ENCODE measurements at places on chromosomes 6 and 20.

- DNase-seq: no peak
Measured at GRCh38 chr20:16432466-16433292, 140.6 kb downstream of the KIF16B start.

GRCh38 chr20:1902188-1902587 is 7.0 kb downstream of the SIRPA start:
- no peak for DNase-seq

DNA sequence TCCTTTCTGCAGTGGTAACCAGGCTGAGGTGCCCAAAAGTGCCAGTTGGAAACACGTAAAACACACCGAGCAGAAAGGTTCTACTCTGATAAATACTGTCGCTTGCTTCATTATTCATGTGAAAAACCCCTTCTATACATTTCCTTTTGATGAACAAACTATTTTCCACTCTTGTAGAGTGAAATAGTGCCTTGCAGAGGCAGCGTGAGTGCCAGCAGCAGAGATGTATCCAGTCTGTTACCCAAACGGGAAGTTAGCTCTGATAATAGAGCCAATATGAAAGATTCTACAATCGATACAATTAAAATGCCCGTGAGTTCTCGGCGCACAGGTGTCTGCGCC is 1.5 kb downstream of the ZBTB46 start:
- no peak for DNase-seq

DNA sequence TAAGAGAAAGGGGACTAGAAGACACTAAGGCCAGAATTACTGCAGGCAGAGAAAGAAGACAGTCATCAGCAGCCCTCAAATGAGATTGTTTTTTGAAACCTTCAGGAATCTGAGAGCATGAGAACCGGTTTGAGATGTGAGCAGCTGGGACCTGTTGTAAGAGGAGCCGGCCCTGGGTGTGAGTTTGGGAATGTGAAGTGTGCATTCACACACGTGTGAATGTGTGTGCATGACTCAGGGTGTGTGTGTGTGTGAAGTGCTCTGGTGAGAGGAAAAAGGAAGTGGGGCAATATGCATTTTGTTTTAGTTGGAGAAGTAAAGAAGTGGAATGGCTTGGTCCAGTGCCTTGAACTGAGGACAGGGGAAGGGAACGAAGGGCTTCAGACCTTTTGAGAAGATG is 4.3 kb downstream of the SCUBE3 start:
- no peak for DNase-seq

DNA sequence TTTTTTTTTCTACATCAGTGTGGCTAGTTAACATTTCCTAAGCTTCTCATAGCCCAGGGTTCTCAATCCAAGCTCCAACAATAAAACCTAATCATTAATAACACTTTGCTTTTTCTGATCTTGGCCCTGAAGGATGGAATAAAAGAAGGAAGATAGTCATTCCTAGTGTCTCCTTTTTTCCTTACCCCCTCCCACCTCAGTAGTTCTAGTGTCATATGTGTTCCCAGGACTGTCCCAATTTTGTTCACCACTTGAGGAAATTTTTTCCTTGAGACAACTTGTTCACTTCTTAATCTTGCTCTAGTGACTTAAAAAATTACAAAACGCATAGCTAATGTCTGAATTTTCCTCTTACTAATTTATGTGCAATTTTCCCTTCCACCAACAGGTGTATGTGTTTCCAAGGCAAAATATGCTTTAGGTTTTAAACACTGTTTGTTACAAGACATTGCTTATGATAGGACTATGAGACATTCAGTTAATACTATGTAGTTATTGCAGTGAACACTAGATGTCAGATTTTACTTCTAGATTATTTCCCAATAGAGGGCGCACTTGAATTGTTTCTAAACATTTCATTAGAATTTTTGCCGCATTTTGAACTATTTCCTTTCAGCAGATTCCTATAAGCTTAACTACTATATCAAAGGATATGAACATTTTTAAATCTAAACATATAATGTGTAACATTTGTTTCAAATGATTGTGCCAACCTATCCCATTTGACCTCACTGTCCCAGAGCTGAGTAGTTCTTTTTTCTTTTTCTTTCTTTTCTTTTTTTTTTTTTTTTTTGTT is 18.5 kb upstream of the C6orf141 start:
- peak; percentile 59 for DNase-seq

DNA sequence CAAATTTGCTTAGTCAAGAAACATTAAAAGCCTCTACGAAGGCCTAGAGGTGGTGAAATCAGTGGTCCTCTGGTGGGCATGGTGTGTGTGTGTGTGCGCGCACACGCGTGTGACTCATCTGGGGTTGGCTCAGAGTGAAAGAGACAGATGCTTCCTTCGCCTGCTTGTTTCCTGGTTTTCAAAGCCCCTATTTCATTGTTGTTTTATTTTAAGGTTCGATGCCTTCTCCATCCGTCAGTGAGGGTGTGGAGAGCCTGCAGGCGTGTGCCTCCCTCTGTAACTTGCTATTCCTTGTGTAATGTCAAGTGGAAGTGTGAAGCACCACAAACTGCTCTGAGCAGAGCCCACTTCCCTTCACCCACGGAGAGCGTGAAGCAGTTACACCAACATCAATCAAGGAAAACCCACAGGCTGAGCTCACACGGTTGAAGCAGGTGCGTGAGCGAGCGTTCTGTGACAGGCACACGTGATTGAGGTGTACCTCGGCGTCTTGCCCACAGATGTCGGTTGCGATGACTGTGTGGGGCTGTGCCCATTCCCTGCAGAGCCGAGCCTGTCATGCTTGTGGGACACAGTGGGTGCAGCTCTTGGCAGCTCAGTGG is 233.9 kb downstream of the PRL start:
- DNase-seq: no peak

DNA sequence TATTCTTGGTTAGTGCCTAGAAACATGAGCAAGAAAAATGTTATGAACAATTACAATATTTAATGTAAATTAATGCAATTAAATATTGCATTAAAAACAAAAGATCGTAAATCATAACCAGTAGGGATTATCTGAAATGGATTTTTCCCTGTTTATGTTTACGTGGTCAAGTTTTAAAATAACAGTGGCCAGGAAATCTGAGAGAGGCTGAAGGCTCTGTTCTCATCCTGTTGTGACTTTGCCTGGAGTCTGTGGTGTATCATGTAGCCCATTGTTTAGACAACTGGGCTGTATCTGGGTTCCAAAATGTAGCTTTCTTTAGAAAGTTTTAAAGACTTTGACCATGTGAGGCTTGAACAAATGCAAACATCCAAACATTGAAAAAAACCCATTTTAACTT is 2.4 kb downstream of the MYO6 start:
- no peak for DNase-seq

DNA sequence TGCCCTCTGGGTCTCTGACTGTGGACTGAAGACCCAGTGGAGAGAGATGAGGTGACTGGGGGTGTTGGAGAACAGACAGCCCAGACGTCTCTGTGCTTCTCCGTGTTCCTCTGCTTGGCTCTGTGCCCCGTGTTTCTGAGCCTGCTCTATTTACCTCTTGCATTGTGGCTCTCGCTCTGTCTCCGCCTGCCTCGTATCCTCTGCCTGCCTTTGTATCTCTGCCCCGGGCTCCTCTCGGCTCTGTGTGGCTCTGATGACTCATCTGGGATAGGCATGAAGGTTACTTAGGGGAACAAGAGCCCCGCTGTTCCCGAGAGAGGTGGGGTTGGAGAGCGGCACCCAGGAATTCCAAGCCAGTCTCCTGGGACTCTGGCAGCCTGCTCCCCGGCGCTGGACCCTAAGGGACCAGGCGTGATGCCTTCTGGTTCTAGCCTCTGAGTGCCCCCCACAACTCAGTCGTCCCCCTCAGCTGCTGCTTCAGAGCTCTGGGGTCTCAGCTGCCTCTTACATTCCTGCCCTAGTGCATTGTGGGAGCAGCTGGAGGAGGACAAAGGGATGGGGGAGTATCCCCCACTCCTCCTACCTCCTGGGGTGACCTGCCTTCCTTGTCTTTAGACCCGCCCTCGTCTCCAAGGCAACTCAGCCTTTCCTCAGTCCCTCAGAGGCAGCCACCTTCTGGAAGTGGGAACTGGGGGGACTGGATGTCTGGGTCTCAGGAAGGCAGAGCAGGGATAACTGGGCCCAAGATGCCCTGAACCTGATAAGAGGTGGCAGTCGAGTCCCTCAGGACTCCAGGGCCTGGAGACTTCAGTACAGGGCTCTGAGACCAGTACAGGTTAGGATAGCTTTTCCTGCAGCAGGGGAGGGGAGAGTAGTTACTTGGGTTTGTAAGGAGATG is 1.9 kb downstream of the DDR1 start:
- peak; percentile 31 for DNase-seq

GRCh38 chr6:33850296-33850695 is 46.5 kb upstream of the MLN start:
- DNase-seq: no peak

GRCh38 chr6:144756469-144756868 is 471.3 kb downstream of the UTRN start:
- peak; percentile 35 for DNase-seq

DNA sequence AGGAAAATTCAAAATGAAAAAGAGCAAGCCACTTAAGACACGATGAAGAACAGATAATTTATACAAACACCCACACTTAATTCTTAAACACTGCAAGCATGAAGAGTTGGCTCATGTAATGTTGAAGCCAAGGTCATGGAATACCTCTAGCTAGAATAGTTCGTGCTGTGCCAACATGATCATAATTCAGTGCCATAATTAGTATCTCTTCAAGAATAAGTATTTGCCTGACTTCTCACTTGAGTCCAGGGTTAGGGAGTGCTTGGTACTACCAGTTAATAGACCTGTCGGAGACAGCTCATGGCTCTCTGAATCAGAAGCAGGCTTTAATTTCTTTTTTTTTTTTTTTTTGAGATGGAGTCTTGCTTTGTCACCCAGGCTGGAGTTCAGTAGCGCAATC is 206.3 kb downstream of the UNC5CL start:
- DNase-seq: no peak

- DNase-seq: no peak
Measured at GRCh38 chr6:39333644-39334438, 11.3 kb upstream of the KCNK16 start.

GRCh38 chr6:1592852-1593251 is 16.9 kb upstream of the FOXC1 start:
- no peak for DNase-seq

- DNase-seq: no peak
Measured at GRCh38 chr20:7879883-7880282, 60.4 kb downstream of the HAO1 start.

DNA sequence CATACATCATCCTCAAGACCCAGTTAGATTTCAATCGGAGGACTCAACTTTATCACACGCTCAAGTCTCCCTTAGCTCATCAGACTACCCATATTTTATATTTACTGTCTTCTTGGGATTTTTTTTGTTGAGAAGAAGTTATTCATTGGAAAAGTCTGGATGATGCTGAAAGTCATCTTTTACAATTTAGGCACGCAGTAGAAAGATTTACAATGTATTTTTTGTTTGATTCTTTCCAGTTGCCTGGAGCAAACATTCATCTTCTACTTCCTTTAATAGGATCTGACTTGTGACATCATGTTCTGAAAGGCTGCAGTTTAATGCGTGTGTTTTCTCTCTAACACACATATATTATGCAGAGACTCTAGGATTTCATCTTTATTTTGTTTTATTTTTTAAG is 235.7 kb downstream of the DOK5 start:
- no peak for DNase-seq

DNA sequence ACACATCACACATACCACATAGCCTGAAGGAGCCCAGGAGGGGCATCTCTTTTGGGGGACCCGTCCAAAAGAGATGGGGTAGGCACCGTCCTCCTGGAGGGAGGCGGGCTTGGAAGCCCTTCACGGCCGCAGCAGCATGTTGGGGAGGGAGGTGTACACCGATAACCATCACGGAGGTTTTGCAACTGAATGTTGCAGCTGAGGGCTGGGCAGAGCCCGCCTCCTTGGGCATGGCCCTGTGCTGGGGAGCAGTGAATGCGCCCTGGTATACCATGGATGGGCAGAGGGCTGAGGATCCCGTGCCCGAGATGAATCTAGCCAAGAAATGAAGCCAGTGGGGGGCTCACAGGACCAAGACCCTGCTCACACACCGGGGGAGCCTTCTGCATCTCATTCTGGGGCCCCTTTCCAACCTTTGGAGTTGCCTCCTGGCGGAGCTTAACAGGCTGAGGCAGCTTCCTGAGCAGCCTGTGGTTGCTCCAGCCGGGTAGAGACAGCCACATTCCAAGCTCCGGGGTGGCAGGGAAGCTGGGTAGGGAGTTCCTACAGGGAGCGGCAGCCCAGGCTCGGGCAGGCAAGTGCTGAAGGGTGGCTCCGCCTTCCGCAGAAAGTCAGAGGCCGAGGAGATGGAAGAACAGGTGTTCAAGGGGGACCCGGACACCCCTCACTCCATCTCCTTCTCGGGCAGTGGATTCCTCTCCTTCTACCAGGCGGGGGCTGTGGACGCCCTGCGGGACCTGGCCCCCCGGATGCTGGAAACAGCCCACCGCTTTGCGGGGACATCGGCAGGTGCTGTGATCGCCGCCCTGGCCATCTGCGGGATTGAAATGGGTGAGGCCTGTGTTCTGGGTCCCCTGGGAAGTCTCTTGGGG is at the start of gene PNPLA1:
TSS of gene PNPLA1 (plus strand) at position 227 of the 872 bp plus-strand sequence. CDS start at position 627, 400 bp downstream.
- no peak for DNase-seq

DNA sequence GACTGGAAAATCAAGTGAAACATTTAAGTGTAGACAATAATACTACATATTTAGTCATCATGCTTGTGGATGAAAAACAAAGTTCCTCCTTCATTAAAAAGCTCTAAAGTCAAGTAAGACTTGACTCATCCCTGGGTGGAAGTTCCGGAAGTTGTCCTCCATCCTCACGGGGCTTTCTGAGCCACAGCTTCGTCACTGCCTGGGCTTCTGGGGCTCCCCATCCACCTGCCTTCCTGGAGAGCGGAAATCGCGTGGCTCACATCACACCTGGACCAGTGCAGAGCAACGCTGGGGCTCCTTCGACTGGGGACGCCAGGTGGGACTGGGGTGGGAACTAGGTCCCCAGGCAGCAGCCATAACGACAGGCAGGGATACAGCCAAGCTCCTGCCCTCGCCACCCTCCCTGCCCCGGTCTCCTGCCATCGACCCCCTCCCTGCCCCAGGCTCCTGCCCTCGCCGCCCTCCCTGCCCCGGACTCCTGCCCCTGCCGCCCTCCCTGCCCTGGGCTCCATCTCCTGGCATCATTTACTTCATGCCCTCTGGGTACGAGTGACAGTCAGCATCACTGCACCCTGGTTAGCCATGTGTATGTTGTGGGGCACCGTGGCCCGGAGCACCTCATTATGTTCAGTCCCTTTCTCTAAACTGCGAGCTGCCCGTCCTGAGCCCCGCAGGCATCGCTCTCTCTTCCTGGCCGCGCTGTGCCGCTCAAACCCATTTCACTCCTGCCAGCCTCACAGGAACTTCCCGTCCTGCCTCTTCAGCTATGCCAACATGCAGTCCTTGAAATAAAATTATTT is 12.9 kb downstream of the THBS2 start:
- DNase-seq: no peak

- peak; percentile 16 for DNase-seq
Measured at GRCh38 chr6:108945681-108946159, 97.5 kb downstream of the ARMC2 start.

- peak; percentile 14 for DNase-seq
Measured at GRCh38 chr6:26234421-26235301, 130.3 kb upstream of the BTN3A2 start.

GRCh38 chr6:29791162-29791561 is 36.5 kb upstream of the HLA-G start:
- no peak for DNase-seq
